ENCODE measurements at places on chromosomes 1 and 21.

GRCh38 chr1:207202480-207202879 is 98.4 kb downstream of the C4BPA start:
- no peak for DNase-seq

DNA sequence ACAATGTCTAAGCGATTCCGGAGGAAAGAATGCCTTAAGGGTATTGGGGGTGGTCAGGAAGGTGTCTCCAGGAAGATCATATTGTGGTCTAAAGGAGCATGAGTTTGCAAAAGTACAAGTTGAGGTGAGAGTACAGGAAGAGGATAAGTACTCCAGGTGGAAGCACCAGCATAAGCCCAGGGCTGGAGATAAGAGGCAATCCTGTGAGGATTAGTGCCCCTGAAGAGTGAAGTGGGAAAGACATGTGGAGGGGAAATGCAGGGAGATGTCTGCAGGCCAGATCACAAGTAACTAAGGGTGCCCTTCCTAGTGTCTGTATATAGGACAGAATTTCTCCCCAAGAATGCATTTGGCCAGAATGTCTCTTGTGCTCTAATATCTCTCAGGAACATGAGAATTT is 188.3 kb upstream of the DPT start:
- no peak for DNase-seq

DNA sequence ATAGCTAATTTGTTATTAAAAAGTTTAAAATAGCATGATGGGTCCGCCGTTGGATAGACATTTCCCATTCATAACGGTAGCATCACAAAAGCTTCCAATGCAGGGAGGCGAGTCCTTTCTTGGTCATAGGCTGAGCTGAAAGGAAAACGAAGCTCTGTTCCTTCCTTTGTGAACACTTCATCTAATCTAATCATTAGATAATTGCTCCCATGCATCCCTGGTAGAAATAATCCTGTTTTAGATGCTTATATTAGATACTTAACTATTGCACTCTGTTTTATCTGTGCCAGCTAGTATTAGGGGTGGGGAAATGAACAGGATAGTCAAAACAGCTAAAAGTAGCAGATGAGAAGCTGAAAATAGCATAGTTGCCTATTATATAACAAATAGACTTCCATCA is 215.0 kb downstream of the SLC35F3 start:
- no peak for DNase-seq

GRCh38 chr1:34885405-34886247 is 26.1 kb upstream of the SMIM12 start:
- DNase-seq = no peak

GRCh38 chr1:154880671-154881070 is 10.6 kb upstream of the KCNN3 start:
- no peak for DNase-seq

DNA sequence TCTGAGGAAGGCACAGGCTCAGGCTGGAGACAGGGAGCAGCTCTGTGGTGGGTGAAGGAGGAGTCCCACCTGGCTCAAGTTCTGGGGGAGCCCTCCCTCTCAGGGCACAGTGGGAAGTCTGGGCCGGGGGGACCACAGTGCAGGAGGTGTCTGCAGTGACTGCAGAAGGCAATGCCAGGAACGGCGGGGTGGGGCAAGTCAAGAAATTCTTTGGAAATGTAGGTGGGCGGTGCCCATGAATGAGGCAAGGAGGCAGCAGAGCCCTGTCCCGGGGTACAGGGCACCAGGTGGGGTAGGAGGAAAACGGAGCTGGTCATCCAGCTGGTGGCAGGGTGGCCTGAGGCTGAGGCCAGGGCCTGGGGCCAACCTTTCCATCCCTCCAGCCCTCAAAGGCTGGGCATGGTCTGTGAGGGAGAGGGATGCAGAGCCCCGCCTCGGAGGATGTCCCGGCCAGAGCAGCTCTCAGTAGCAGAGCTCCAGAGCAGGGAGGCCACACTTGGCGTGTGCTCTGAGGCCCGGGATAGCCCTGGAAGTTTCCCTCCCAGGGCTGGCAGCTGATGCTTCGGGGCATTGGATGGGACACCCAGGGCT is 4.7 kb downstream of the TFF3 start:
- DNase-seq = no peak

DNA sequence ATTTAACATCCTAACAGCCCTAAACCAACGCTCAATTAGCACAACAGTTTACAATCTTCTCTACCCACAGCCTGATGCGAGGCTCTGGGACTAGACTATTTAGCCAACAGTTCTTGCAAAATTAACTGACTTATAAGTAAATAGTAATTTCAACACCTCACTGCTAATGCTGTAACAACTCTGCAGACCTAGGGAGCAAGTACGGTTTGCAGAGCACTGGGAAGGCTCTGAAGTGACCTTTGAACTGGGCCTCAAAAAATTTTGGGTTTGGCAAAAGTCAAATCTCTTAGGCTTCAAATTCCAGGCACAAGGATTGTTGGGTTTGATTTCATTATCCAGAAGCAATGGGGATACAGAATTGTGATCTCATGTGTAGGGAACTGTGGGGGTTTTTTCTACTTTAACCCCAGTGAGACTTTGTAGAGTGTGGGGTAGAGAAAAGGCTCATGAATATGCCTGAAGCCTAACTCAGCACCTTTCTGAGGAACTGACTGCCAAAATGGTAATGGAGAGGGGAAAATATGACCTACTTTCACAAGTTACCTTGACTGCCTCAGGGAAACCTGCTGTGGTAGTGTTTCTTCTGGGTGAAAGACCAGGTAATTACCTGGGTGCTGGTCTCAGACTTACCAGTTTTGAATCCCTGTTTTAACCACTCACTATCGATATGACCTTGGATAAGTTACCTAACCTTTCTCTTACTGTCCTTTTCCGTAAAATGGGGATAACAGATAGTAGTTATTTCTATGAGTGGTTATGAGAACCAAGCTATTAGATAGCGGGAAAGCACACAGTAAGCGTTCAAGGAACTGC is 889 bp upstream of the TXLNA start:
- DNase-seq = no peak

GRCh38 chr1:10912441-10912840 is 100.0 kb upstream of the TARDBP start:
- DNase-seq = no peak

GRCh38 chr1:11138952-11139351 is 39.3 kb upstream of the EXOSC10 start:
- no peak for DNase-seq

DNA sequence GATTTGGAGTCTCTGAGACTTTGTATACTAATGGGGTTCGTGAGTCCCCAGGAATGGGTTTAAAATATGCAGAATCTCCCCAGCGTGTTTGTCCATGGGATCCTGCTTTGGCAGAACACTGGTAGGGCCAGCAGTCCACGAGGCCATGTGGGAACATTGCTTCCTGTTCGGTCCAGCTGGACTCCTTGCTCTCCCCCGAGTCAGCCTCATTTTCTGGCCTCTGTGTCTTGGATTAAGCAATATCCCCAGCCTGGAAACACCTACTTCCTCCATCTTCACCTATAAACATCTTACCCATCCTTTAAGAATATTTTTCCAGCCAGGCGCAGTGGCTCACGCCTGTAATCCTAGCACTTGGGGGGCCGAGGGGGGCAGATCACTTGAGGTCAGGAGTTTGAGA is 142.4 kb downstream of the NAV1 start:
- no peak for DNase-seq

GRCh38 chr1:97827887-97828286 is 92.9 kb downstream of the DPYD start:
- DNase-seq = no peak

GRCh38 chr21:36640721-36641244 is 58.1 kb upstream of the SIM2 start:
- no peak for DNase-seq

GRCh38 chr1:172401892-172402291 is 18.6 kb upstream of the C1orf105 start:
- no peak for DNase-seq

GRCh38 chr21:14691914-14692313 is 145.8 kb upstream of the SAMSN1 start:
- no peak for DNase-seq

GRCh38 chr21:18493422-18493821 is 89.8 kb upstream of the TMPRSS15 start:
- no peak for DNase-seq

DNA sequence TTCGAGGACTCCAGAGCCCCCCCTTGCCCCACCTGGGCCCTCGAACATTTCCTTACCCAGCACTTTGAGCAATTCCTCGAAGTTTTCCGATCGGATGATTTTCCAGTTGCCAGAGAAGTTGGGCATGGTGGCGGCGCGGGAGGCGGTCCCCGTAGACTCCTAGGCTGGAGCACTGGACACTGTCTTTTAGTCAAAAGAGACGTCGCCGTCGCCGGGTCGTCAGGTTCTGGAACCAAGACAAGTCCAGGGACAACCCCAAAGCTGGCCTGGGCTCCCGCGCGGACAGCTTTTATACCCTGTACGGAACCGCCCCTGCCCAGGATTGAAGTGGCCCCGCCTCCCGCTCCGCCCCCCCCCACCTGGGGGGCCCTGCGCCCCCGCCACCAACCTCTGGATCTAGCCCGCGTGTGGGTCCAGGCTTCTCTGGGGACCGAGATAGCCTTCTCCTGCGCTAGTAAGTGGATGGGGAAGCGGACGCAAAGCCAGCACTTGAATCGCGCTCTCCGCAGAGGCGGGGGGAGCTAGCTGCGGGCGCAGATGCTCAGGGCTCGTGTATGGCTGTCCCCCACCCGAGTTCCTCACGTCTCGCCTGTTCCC is at the start of gene CRABP2:
TSS of gene CRABP2 (minus strand) at position 263 of the 597 bp plus-strand sequence. CDS start at position 126, 137 bp downstream.
- no peak for DNase-seq

- DNase-seq = no peak
Measured at GRCh38 chr1:53860967-53861411, 22.9 kb upstream of the NDC1 start.

DNA sequence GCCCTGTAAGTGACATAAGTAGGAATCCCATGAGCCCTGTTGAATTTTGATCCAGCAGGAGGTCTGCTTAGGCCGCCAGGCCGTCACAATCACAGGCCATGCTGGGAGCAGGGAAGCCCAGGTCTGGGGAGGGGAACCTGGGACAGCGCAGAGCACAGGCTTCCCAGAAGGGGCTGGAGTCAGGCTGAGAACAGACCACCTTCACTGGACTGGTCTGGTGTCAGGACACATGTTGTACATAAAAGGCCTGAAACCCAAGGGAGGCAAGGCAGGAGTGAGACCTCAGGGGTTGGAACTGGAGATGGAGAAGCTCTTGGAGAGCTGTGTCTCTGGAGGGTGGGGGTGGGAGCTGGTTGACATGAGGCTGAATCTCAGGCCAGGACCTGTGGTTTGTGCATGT is 63.3 kb upstream of the ARTN start:
- no peak for DNase-seq

GRCh38 chr1:1156140-1157032 is 17.3 kb upstream of the TTLL10 start:
- DNase-seq = no peak

- no peak for DNase-seq
Measured at GRCh38 chr1:27379564-27380122, 3.5 kb downstream of the CD164L2 start.

GRCh38 chr1:184502161-184502560 is 115.3 kb downstream of the C1orf21 start:
- DNase-seq = no peak

GRCh38 chr1:6599141-6599975 is 3.3 kb downstream of the KLHL21 start:
- no peak for DNase-seq

GRCh38 chr1:15760520-15761211 is 2.1 kb downstream of the FBLIM1 start:
- DNase-seq = no peak

DNA sequence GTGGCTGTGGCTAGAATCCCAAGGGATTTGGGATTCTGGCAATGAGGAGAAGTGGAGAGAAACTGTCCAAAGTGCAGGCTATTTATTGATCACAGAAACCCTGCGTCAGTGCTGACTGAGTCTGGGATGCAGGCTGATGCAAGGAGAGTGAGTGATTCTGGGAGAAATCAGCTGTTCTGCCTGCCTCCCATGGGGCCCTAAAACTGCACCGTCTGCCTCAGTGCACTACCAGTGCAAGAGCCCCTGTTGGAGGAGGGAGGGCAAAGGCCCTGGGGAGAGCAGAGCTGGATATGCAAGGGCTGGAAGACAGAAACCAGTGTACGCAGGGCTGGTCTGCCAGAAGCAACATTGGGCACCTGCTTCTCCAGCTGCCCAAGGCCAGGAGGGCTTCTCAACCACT is 42.6 kb downstream of the C1orf198 start:
- no peak for DNase-seq

DNA sequence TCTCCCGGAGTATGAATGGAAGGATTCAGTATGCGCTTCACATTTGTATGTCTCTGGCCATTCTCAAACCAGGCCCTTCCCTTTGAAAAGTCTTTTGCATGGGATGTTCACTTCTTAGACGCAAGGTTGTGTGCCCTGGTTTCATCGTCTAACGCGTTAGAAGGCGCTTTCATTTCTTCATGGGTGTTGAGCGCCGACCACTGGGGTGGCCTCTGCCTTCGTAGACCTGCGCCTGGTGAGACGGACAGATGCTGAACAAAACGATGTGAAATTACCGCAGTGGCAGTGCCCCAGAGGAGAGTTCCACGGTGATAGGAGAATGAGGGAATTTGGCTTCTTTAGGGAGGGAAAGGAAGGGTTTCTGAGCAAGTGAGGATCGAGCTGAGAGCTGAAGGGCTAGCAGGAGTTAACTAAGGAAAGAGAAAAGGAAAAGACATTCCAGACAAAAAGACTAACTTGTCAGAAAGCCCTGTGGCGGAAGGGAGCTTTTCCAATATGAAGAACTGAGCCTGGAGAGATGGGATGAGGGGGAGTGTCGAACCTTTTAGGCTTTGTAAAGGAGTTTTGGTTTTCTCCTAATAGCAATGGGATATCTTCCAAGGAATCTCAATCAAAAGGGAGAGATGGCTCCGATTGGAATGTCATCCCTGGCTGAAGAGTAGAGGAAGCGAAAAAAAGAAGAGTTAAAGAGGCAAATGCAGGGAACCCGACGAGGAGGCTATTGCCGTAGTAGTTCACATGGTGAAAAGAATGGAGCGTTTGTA is 951 bp downstream of the GGPS1 start:
- DNase-seq = peak; percentile 10

- no peak for DNase-seq
Measured at GRCh38 chr1:162857850-162858249, 3.1 kb downstream of the CCDC190 start.

DNA sequence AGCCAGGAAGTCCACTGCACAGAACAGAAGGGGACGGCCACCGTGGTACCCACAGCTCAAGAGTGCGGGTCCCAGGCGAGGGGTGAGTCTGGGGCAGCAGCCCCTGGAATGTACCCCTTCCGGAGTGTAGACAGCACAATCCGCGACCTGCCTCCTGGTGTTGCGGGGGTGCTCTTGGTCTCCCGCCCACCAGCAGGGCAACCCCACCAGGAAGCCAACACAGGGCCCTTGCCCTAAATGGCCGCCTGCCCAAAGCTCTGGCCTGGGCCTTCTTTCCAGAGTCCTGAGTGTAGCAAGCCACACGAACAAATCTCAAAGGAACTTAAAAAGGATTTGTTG is 1.1 kb upstream of the SLC19A1 start:
- DNase-seq = no peak

GRCh38 chr1:210475806-210476205 is 147.1 kb downstream of the HHAT start:
- DNase-seq = no peak
